COR-L47 (cell line): ENCODE measurements at places on chromosomes 1 and 21.

- DNase-seq: no peak
Measured at GRCh38 chr1:68429233-68429808, 20.4 kb downstream of the RPE65 start.

DNA sequence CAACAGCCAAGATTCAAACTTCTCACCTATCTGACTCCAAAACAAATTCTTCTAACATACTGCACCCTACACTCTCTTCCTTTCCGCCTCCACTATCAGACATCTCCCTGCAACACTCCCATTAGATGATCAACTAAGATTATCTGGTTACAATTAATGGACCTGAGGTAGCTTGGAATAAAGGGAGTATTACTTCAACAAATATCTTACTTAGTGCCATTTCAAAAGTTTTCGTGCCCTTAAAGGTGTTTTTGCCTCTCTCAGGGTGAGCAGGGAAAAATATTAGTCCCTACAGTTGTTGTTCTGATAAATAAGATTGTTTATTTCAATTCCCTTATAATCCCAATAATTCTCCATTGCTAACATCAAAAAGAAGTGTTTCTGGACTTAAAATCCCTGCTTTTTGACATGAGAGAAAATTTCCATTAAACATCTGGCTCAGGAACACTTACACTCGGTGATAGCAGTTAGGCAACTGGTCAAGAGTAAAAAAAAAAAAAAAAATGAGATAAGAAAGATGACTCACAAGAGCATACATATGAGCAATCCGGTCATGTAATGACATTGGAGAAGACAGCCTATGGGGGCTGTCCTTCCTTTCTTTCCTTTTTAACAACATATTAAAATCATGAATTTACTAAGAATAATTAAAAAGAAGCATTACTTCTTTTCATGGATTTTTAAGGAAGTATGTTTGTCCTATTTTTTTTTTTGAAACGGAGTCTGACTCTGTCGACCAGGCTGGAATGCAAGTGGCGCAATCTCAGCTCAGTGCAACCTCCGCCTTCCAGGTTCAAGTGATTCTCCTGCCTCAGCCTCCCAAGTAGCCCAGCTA lies 7.6 kb downstream of the RSBN1 start:
- DNase-seq: no peak

DNA sequence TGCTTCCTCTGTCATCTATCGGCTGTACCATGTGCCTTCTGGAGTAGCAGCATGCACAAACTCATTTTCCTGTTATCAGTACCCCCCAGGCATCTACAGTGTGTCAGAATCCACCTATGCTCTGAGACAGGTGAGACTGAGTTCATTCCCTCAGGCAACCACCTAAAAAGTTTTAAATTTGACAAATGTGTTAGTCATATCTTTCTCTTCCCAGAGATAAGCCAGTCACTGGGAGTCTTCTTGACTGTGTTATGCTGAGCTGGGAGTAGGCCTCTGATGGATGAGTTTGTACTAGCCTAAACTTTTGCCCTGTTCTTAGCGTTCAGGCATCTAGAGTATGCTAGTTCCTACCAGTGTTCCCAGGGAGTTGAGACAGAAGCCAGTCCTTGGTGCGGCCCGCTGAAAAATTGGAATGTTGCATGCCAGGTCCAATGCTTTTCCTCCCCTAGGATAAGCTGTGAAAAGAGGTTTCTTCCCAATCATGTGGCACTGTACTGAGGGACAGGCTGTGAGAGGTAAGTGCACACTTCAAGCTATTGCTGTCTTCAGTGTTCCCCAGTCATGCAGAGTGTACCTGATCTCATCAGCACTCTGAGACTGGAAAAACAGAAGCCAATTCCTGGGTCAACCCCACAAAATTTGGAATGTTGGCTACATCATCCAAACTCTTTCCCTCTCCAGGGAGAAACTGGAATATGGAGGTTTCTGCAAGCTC lies 1202.3 kb downstream of the NCAM2 start:
- no peak for DNase-seq

DNA sequence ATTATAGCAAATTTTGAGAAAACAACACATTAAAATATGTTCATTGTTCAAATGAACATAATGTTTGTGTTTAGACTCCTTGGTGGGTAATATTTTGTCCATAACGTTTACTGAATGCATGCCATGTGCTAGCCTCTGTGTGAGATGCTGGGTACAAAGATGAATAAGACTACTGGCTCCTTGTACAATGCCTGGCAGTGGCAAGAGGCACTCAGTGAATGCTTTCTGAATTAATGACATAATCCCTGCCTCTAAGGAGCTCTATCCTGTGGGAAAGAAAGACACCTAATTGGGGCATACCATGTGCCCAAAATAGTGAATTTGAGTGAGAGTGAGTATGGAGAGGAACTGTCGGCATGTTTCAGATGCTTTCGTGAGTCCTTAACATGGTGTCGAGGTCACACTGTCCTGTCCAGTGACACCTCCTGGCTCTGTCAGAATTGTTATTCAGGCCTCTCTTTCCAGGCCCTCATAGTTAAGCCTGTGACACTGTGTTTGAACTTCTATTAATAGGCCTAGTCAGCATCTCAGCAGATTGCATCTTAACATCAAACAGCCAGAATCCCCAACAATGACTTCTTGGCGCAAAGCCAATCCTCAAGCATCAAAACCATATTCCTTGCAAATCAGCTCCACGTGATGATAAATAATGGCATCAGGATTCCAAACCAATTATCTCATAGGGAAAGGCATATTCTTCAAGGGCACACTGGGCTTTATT lies 32.8 kb upstream of the S1PR1 start:
- peak; percentile 83 for DNase-seq
